ENCODE measurements at places on chromosomes 1 and 21.

DNA sequence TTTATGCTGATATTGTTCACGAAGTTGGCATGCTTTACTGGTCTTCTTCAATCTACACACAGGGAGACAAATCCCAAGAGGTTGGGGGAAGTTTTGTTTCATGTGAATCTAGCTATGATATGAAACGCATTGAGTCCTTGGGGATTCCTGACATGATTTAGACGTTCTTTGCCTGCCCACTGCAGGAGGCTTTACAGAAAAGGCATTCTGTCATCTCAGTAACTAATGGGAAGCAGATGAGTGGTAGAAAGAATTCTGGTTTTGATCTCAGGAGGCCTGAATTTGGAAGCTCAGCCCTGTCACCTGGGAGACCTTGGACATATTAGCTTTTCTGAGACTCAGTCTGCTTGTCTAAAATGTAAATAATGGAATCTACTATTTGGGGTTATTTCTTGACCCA lies 383.0 kb upstream of the NFIA start:
- no peak for DNase-seq

- DNase-seq, result no peak
These were observed 51.3 kb downstream of the MAST2 start for GRCh38 chr1:45854724-45855123.

- no peak for DNase-seq
These were observed 560 bp downstream of the PADI2 start for GRCh38 chr1:17118706-17119075.

DNA sequence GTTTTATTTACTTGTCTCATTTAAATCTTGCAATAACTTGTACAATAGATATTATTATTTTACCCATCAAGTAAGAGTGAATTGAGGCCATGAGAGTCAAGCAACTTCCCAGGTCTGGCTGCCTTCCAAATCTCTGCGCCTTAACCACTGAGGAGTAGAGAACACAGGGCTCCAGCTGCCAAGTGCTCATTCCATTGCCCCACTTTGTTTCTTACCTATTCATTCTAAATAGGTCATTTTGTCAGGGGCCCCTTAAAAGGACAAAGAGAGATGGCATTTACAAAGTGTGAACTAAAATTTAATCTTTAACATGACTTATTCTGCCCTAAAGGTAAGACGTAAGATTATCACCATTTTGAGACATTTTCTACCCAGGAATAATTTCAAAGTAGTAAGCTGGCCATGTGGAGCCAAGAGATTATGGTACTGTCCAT lies 3.5 kb downstream of the PPP1R15B start:
- no peak for DNase-seq

- no peak for DNase-seq
These were observed 1197.0 kb downstream of the AMY1C start for GRCh38 chr1:104946558-104947210.
